ENCODE measurements at places on chromosomes 6 and 20.
A peak's percentile ranks its signal among the peaks of the same experiment; 100 is the strongest.

- DNase-seq: no peak
These were observed 7.8 kb downstream of the MAVS start for GRCh38 chr20:3854462-3854871.

- DNase-seq: no peak
These were observed 370.9 kb upstream of the SOX4 start for GRCh38 chr6:21222656-21223055.

GRCh38 chr6:13765570-13765969, 48.8 kb downstream of the MCUR1 start:
- DNase-seq: no peak

- no peak for DNase-seq
These were observed 1.5 kb downstream of the GPANK1 start for GRCh38 chr6:31663126-31663960.

DNA sequence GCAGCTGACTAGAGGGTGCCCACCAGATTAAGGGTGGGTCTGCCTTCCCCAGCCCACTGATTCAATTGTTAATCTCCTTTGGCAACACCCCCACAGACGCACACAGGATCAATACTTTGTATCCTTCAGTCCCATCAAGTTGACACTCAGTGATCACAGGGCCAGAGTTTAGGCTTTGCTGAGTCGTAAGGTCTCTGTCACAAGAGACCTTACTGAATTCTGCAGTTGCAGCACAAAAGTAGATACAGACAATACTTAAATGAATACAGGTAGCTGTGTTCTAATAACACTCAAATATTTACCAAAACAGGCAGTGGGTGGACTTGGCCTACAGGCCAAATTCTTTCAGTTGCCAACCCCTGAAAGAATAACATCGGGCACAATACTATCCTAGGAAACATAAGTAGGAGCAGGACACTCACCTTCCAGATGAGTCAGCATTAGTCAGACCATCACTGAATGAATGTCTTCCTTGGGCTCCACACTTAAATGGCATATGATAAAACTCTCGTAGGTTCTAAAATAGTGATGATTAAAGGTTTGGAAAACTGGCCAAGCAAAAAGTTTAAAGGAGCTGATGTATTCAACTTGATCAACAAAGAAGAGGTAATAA, 190.0 kb downstream of the UBE3D start:
- no peak for DNase-seq

GRCh38 chr6:4574007-4574406, 202.2 kb upstream of the CDYL start:
- DNase-seq: no peak

DNA sequence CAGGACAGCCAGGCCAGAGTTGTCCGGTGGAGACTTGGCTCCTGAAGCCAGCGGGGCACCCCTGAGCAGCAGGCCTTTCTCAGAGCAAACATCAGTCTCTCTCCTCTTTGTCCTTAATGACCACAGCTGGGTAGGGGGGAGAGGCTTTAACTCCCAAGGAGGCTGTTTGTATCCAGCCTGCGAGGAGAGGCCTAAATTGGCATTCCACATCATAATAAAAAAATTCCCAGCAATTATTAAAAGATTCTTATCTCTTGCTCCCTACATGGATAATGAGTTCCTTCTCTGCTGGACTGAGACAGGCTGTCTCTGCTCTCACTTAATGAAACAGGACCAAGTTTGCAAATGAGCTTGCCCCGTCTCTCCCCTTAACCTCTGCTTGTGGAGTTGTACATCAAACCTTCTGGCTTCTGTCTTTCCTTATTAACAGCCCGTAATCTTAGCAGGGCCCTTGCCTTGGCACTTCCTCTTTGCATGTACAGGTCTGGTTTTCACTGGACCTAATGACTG, 838.2 kb downstream of the MAFB start:
- no peak for DNase-seq

- no peak for DNase-seq
These were observed 42.0 kb upstream of the FANCE start for GRCh38 chr6:35410131-35410530.

- no peak for DNase-seq
These were observed 29.6 kb downstream of the TAB2 start for GRCh38 chr6:149347067-149347466.

GRCh38 chr6:28585335-28585734, 59.7 kb downstream of the GPX5 start:
- no peak for DNase-seq

- DNase-seq: no peak
These were observed 56.6 kb upstream of the POU3F2 start for GRCh38 chr6:98777762-98778161.

- peak; percentile 95 for DNase-seq
These were observed 21.0 kb downstream of the PIGT start for GRCh38 chr20:45436732-45437485.

DNA sequence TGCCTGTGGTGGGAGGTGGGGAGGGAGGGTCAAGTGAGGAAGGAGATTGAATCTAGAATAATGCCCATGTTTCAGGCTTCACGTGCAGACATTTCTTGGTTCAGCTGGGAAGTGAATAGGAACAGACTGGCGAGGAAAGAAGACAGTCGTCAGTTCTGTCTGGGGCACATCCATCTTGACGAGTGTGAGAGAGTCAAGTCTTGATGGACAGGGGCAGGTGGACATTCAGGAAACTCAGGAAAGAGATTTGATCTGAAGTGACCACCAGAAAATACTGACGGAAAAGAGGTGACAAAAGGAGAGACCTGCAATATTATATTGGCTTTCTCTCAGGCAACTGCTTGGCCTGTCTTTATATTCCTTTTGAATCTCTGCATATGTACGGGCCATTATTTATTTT, 68.6 kb downstream of the ESR1 start:
- no peak for DNase-seq

GRCh38 chr20:51054233-51054632, 31.3 kb upstream of the KCNG1 start:
- no peak for DNase-seq

GRCh38 chr20:54680872-54681619, 205.7 kb downstream of the DOK5 start:
- no peak for DNase-seq

DNA sequence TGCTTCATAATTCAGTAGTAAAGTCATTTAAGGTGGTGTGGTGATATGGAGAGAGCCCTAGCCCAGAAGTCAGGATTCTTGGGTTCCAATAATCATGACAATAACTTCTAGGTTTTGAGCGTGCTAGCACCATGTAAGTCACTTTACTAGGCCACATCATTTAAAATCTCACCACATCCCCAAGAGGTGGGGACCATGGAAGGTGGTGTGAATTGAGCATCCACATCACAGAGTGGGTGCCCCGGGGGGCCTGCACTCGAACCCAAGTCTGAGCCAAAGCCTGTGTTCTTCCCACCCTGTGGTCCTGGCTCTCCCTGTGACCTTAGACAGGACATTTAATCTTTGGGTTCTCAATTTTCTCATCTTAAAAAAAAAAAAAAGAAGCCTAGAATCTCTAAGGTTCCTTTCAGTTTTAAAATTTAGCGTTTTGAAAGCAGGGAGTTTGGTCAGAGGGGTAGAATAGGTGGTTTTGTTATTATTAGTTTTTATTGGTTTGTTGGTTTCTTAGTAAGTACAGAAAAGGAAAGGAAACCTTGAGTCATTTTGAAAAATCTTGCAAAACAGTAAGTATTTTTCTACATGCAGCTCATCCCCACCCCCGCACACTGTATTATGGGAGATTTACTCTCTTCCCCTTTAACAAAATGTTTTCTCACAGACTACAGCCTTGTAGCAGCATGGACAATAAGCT, 26.4 kb downstream of the ARMC2 start:
- no peak for DNase-seq
